ENCODE measurements at places on chromosomes 3 and 15.

- DNase-seq = no peak
These were observed 81.6 kb downstream of the TGFBR2 start for GRCh38 chr3:30687930-30688570.

DNA sequence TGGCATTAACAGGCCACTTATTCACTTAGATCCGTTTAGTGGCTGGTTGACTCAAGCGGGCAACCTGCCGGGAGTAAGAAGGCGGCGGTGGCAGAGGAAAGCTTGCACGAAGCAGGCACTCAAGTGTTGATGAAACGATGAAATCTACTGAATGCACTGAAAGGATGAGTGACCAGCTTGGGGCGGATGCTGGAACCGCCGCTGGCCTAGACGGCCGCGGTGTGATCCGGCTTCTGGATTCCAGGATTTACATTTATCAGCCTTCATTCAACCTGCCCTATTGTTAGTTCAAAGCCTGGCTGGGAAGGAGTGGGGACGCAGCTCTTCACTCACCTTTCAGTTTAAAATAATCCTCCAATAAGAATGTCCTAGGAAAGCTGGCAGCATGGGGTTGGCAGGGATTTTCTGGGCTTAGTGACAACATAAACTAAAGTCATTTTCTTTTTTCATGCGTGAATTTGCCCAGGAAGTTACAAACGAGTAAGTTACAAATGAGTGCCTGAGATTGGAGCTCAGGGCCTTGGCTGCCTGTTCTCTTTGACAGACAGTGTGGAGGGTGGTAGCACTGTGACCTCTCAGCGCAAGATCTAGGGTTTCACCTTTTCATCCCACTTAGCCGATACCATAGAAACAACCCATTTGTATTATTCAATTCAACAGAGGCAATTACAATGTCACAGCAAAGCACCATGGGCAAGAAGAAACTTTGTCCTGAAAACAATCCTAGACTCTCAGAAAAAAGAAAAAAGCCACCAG lies 1.1 kb upstream of the PLCH1 start:
- no peak for DNase-seq

DNA sequence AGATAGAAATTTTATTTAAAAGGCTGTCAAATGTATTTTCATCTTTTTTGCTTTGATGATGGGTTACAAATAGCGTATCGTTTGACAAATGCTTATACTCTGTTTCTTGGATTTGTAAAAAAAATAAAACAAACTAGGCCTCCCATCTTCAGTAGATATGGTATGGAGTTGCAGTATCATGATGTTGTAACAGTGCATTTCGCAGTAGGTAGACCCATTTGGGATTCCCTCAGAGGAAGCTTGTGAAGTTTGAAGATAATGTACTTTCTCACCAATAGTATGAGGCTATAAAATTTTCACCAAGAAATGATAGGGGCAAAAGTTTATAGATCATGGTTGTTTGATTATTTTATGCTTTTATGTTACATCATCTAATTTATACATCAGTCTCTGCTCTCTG lies 10.8 kb downstream of the MBNL1 start:
- DNase-seq = no peak

GRCh38 chr15:58923696-58924300 lies 9.7 kb downstream of the SLTM start:
- no peak for DNase-seq

DNA sequence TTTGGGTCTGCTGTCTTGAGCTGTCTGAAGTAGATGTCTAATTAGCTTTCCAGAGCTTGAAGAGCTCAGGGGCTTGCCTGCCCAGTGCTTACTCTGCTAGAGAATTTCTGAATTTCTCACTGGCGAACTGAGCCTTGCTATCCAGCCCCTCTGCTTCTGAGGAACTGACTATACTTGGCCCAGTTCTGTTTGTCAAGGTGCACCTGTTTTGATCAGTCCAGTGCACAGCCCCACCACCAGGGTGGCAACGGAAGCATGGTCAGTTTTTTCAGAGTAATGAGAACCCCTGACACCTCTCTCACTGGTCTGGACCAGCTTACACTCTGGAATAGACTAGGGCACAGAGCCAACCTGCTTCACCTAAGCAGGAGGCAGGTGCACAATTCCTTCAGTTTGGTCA lies 25.2 kb downstream of the ITGB5 start:
- no peak for DNase-seq

DNA sequence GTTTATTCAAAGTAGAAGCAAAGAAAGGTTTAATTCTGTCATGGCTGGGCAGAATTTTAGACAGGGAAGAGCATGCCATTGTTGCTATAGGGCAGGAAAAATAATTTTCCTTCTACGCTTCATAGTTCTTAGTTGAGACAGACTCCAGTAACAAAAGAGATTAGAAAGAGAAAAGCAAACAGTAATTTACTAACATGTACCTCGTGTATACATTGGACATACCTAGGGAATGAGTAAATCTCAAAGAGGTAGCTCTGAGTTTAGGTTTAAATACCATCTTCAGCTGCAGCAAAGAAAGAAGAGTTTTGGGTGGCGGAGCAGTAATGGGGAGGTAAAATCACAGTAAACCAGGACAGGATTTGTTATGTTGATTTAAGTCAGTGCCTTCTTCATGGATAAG lies 416.1 kb downstream of the EPHA6 start:
- DNase-seq = no peak

DNA sequence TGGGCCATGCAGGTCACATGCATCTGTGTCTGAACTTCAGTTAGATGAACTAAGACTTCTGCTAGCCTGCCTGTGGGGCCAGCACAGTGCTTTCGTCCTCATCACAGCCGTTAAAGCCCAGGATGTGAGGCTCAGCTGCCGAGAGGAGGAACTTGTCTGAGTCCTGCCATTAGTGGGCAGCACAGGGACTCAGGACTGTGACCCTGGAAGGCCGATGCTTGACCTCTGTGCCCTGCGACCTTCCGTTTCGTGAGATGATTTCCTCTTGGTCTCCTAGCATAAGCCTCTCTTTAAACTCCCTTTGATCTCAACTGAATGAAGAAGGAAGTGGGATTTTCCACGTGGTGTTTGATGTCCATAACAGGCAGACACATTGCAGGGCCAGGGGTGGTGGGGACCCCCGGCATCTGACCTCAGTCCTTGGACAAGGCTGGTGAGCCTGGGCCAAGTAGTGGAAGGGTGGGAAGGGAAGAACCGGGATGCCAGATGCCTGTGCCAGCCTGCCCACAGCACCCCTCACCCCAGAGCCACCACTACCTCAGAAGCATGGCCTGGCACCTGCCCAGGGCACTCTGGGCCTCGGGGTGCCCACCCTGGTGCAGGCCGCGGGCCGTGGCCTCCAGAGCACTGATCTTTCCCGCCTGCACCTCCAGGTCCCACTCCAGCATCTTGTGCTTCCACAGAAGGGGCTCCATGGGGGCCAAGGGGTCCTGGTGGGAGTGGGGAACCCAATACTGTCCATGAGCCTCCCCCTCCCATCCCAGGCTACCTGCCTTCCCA lies 21.6 kb downstream of the PLA2G4B start:
- DNase-seq = no peak

- no peak for DNase-seq
These were observed 102.1 kb upstream of the FHIT start for GRCh38 chr3:61353382-61353781.

Data from GM04504 (cell line).